ENCODE measurements at places on chromosomes 6 and 20. TPM values are rescaled to one million over a fixed set of nuclear protein-coding genes. Genes with fewer than 3 reads are reported as not detected.

IL17A gene
- not detected for total RNA-seq

DNA sequence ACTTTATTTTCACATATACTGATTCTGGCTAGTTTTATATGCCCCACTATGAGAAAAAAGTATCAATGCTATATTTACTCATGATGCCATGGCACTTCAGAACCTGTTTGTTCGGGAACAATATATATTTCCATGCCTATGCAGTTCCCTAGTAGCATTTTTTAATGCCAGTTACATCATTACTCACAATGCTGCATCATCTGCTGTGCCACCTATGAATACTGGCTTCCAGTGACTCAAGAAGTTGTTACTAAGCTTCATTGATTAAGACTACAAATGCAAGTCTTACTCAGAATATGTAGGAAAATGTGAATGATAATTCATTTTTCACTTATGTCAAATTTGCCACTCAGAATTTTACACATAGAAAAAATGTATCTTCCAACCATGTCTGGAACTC lies 97.9 kb downstream of the MAFB start:
- H3K4me3 ChIP-seq, result no peak overlapping the region
- H3K4me1 ChIP-seq, result no peaks in the 10 kb centered on the region
- no peaks in the 10 kb centered on the region for H3K27me3 ChIP-seq
- DNase-seq, result no peak
- no peak overlapping the region for H3K27ac ChIP-seq

DNA sequence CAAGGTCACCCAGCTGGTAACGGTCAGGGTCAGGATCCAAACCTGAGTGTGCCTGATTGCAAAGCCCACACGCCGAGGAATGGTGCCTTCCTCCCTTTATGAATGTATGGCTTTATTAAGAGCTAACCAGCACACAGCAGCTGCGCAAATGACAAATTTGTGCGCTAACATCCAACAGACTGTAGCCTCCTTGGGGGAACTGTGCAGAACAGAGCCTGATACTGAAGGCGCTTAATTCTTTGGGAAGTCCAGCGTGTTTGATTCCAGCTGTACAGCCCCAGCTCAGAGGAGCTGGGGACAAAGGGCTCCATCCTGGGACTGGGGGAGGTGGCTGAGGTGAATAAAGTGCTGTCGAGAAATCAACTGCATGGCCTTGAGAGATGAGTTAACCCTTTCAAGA lies 75.7 kb upstream of the JARID2 start:
- H3K27ac ChIP-seq, result no peak overlapping the region
- H3K36me3 ChIP-seq, result no peaks in the 10 kb centered on the region
- H3K27me3 ChIP-seq, result no peaks in the 10 kb centered on the region
- peaks cover 14% of the 10 kb centered on the region for H3K4me1 ChIP-seq
- H3K4me3 ChIP-seq, result no peak overlapping the region
- no peak for DNase-seq

SAPCD1 gene
- total RNA-seq, result 5.9 TPM

- no peaks in the 10 kb centered on the region for H3K4me1 ChIP-seq
- no peak overlapping the region for H3K4me3 ChIP-seq
- no peak overlapping the region for H3K27ac ChIP-seq
- H3K27me3 ChIP-seq, result no peaks in the 10 kb centered on the region
- H3K36me3 ChIP-seq, result no peaks in the 10 kb centered on the region
Observed at GRCh38 chr6:44050872-44051505, 76.3 kb downstream of the MRPL14 start.

DNA sequence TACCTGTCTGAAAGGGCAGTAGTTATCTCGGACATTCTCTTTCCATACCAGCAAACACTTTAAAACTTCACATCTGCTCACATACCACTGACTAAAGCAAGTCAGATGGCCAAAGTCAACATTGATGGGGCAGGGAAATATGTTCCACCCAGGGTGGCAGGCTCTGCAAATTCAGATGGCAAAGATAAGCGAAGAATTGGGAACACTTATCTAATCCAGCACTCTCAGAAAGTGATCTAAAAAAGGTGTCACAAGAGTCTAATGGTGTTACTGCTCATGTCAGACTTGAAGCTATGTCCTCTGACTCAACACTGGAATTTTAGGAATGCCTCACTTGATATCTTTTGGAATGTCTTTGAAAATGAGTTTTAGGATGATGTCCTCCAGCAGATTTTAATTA lies 1086.2 kb downstream of the KIF16B start:
- no peaks in the 10 kb centered on the region for H3K4me1 ChIP-seq
- no peak for DNase-seq
- no peaks in the 10 kb centered on the region for H3K36me3 ChIP-seq
- no peak overlapping the region for H3K4me3 ChIP-seq

DNA sequence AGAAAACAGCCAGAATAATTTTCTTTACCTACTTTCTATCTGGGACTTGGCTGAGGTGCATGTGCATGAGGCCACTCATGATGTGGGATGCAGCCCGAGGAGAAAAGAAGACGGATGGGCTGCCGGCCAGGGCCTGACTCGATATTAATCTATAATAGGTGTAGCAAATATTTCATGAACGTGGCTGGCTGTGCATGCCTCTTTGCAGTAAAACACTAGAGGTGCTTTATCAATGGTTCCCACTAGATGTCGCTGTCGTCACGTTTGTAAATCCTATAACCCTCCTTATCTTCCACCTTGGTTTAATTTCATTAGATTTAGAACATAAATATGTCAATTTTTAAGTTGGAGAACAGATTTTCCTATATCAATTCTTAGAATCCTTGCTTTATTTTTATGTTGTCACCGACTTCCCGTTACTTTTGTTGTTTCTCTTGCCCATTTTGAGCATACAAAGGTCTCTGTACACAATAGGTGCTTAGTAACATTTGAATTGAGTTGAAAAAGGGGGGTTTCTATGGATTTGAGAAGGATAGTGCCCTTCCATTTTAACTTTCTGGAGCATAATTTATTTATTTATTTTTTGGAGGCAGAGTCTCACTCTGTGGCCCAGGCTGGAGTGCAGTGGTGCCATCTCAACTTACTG lies 19.6 kb upstream of the FERMT1 start:
- no peaks in the 10 kb centered on the region for H3K36me3 ChIP-seq
- H3K27ac ChIP-seq, result no peak overlapping the region
- no peaks in the 10 kb centered on the region for H3K4me1 ChIP-seq
- H3K4me3 ChIP-seq, result no peak overlapping the region
- peak; percentile 67 for DNase-seq

RFX6 gene
- not detected for total RNA-seq

KIAA1755 gene
- not detected for total RNA-seq

FAM209A gene
- not detected for total RNA-seq

GRCh38 chr20:63350597-63351325 lies 10.4 kb downstream of the CHRNA4 start:
- H3K27ac ChIP-seq, result no peak overlapping the region
- H3K27me3 ChIP-seq, result no peaks in the 10 kb centered on the region
- no peak overlapping the region for H3K4me3 ChIP-seq
- no peaks in the 10 kb centered on the region for H3K36me3 ChIP-seq
- no peak for DNase-seq

Measured in H1 (cell line).